Activated effector memory CD4-positive, alpha-beta T cell treated with Interleukin-2 at 50 U/mL for 16 hours (primary cell): ENCODE measurements at places on chromosomes 13 and 19.

DNA sequence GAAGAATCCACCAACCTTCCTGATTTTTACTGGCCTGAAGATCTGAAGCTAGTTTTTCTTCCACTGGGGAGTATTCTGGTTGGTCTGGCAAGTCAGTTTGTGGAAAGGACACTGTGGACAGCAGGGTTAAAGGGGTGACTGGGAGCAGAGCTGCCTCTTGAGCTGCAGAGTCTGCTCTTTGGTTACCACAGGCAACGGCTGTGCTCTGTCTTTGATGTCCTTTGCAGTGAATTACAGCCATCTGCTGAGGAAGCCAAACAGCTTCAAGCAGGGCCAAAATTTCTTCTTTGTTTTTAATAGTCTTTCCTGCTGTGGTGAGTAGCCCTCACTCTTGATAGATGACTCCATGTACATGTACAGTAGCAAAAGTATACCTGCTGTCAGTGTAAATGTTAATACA is 75.7 kb downstream of the ZNF100 start:
- no peak for DNase-seq

- no peak for DNase-seq
These were observed 7.7 kb downstream of the ATP4B start for GRCh38 chr13:113650275-113650674.

GRCh38 chr19:32924200-32924599 is 47.6 kb downstream of the CEP89 start:
- DNase-seq: no peak

DNA sequence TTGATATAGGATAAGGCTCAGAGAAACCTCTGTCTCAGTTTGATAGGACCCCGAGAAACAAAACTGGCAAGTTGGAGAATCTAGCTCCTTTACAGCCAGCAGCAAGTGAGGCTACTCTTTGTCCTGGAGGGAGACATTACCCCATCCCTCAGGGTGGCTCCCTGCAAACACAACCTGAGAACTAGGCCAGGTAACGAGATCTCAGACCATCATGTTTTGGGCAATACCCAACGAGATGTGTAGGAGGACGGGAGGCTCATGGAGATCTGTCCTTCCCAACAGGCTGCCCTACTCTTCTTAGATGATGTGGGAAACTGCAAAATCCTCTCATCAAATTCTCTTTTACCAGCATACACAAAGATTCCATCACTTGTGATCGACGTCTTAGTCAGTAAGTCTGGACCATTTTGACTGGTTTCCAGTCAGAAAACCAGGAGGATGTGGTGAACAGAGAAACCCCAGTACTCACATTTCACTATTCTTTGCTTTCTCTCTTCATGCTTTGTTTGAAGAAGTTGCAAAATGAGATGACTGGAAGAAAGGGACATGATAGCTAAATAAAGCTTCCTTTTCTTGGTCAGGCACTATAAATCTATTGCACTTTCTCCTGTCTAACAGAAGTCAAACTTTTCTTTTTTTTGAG is 6.0 kb upstream of the CTU1 start:
- no peak for DNase-seq

- DNase-seq: no peak
These were observed 34.5 kb downstream of the UFM1 start for GRCh38 chr13:38384171-38384570.

DNA sequence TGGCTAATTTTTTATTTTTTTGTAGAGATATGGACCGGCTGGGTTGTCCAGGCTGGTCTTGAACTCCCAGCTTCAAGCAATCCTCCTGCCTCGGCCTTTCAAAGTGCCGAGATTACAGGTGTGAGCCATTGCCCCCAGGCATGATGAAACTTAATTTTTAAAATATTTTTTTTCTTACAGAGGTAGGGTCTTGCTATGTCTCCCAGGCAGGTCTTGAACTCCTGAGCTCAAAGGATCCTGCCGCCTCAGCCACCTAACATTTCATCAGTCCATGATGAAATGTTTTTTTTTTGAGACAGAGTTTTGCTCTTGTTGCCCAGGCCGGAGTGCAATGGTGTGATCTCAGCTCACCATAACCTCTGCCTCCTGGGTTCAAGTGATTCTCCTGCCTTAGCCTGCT is 12.4 kb downstream of the C19orf44 start:
- no peak for DNase-seq

- no peak for DNase-seq
These were observed 1.1 kb downstream of the GYS1 start for GRCh38 chr19:48991873-48992580.
